ENCODE measurements at places on chromosomes 1 and 21.

DNA sequence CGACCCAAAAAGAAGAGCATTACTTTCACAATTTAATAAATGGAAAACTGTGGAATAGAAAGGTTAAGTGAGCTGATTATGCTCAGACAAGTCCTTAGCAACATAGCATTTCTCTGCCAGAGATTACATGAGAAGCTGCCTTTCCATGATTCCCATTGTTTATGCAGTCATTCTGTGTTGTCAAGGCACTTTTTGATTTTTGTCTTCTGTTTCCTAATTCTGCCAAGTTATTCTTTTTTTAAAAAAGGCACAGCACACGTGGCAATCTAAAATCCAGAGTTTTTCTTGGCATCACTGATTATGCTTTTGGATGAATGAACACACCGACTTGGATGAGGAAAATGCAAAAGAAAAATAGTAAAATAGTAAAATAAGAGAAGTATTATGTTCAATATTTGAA lies 185.0 kb downstream of the RGS7 start:
- DNase-seq = no peak

DNA sequence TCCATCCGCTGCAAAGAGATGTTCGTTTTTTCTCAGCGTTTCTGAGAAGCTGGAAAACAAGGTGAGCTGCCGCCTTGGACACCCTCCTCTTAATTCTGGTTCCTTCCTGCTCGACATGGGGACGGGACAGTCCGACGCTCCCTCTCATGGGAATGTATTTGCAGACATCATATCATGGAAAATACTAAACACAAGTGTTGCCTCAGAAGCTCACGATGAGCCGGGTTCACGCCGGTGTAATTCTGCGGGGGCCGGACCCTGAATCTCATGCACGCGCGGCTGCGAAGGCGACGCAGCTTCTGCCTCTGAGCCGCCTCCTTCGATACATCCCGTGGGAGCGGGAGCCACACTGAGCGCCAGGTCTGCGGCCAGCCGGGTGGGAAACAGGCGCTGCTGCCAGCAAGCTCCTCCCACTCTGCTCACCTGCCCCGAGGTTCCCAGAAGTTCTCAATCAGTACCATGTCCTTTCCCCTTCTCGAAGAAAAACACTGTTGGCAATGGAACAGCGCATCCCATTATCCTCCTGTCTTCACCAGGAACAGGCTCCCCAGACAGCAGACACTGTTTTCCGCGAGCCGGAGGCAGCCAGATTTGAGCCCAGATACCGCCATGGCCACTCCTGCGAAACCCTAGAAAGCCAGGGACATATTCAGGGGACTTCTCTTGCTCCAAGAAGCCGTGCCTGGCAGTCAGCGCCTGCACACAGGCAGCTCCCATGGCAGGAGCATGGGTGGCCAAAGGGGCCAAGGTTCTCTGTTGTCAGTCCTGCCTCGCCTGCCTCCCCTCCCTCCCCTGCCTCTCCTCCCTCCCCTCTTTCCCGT lies 98.0 kb downstream of the WDR4 start:
- no peak for DNase-seq

DNA sequence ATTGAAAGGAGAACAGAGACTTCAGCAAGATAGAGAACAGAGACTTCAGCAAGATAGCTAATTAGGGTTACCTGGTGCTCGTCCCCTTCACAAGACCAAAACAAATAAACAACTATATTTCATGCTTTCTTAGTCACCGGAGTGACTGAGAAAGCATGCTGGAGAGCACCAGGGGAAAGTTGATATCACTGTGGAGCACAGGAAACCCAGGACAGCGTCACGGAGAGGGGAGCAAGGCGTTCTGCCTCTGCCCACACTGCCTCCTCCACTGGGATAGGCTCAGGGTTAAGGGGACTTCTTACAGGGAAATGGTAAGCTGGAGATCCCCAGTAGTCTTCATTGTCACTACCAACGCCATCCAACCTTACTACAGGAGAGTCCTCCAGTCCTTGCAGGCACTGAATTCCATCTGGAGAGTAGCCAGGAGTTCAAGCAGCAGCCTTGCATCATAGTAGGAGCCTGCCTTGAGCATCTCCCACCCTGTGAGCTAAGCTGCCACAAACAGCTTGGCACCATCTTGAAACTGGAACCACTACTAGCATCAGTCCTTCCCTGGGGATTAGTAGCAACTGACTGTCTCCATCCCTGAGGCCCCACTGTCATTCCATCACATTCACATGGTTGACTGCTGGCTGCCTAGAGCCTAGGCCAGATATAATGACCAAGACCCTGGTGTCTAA lies 239.4 kb downstream of the PLPP3 start:
- DNase-seq = no peak

DNA sequence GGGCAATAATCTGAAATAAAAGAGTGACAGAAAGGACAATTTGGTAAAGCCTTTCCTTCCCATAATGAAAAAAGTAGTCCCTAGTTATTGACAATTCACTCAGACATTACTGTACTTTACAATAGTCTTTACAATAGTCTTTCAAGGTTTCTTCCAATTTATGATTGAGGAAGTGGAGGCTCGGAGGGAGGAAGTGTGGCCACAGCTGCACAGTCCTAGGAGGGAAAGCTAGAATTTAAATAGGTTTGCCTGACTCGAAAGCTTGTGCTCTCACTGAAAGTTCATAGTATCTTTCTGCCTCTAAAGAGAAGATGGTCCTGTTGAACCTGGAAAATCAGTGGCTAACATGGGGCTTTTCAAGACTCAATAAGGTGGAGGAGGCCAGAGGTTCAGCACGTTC lies 203.2 kb downstream of the SDCCAG8 start:
- DNase-seq = no peak

- no peak for DNase-seq
These were observed 2119.0 kb downstream of the MRPL39 start for GRCh38 chr21:23488245-23488644.

DNA sequence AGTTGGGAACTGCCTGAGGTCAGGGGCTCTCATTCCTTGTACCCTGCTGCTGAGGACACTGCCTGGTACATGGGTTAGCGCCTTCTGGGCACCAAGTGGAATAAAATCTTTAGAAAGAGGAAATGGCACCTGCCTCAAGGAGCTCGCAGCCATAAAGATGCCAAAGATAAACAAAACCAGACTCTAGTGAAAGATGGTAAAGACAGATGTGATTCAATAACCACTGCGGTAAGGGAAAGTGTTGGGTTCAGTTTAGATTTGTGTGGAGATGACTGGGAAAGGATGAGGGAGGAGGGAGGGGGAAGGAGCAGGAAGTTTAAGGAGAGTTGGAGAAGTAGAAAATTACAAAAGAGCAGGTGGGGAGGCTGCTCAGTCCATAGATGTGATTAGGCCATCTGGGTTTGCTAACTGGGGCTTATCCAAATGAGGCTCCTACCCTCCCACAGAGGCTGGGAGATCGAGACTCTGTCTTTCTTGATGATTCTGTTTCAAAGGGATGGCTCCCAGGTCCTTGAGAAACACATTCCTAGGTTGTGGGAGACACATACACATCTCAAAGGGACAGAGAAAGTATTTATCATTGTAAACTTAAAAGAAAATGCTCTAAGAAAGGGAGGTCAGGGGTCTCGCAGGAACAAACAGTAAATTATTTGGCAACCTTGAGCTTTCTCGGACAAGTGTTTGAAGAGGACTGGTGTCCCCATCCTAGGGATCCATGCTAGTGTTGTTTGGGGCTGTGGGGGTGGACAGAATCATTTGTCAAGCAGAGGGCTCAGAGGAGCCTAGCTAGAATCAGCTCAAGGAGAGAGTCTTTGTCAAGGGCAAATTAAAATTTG lies 65.7 kb upstream of the MORC3 start:
- no peak for DNase-seq

GRCh38 chr1:218711884-218712674 lies 366.9 kb downstream of the TGFB2 start:
- no peak for DNase-seq

- no peak for DNase-seq
These were observed 75.4 kb downstream of the CACHD1 start for GRCh38 chr1:64545118-64545843.

DNA sequence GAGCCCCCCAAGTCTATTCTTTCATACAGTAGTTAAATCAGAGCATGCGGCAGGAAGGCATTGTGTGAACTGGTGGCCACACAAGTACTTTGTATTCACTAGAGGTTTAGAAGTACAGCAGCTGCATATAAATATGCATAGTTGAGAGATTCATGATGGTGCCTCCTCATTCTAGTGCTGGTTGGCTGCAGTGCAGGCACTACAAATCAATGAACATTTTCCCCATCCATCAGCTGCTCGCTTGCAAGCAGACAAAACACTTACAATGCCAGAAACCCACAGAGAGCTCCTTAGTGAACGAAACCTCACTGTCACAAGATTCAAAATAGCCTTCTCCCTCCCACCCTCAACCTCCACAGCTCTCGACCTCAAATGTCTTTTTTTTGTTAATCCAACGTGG lies 726.2 kb downstream of the USP25 start:
- DNase-seq = no peak

DNA sequence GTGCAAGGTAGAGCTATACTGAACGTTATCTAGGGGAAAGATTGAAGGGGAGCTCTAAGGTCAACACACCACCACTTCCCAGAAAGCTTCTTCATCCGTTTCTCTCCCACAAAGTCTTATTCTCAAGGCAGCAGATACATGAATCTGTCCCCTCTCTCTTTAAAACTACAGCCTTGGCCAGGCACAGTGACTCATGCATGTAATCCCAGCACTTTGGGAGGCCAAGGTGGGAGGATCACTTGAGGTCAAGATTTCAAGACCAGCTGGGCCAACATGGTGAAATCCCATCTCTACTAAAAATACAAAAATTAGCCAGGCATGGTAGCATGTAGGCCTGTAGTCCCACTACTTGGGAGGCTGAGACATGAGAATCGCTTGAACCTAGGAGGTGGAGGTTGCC lies 8.1 kb downstream of the CYP4X1 start:
- DNase-seq = no peak

DNA sequence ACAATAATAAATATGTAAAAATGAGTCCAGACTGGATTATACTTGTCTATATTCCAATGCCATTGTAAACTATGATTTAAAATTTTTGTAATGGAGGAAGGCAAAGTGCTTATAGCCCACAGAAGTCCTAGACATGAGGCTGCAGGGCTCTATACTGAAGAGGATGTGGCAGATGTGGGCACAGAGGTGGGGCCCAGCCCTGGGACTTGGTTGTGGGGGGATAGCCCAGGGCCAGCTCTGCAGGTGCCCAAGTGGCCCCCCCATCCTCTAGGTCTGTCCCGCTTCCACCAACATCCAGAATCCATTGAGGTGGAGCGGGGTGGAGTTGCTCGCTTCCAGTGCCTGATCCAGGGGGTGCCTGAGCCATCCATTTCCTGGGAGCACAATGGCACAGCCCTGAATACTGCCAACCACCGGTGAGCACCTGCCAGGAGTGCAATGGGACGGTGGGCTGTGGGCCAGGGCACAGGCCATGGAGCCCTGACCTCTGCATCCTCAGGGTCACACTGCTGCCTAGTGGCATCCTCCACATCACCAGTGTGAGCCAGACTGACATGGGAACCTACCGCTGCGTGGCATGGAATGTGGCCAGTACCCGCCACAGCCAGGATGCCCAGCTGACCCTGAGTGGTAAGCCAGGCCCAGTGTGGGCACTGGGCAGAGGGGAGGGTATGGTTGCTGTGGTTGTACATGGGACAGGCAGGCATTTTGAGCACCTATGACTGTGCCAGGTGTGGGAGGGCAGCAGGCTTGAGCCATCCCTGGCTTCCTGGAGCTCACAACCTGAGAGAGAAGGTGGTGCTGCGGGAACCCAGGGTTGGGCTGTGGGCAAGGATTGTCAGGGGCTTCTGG lies 21.0 kb downstream of the SLC27A3 start:
- peak; percentile 40 for DNase-seq

GRCh38 chr1:66438062-66438461 lies 95.9 kb upstream of the SGIP1 start:
- no peak for DNase-seq

DNA sequence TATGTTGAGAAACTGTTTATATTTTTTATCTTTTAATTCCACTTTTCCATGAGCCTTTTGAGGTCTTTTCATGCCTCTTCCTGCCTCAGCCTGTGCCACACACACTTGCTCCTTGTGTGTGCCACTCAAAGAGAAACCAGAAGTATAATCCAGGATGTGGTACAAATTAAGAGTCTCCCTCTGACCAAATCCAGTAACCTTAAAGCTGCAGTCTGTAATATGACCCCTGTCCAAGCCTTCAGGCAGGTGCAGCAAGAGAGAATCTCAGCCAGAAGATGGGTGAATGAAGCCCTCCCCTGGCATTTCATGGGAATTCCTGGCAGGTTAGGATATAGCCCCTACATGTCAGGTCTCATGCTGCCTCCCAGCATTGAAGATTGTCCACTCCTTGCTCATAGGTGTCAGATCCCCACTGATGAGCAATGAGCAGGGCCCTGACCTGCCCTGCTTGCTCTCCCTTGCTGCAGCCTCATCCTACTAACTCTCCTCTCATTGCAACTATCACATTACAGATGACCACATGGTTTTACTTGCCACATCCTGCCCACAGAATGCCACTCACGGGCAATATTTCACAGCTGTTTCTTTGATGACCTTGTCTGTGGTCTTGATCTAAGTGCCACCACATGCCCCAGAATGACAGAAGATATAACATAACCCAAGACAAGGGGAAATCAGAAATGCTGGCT lies 169.3 kb downstream of the SEC16B start:
- DNase-seq = no peak

DNA sequence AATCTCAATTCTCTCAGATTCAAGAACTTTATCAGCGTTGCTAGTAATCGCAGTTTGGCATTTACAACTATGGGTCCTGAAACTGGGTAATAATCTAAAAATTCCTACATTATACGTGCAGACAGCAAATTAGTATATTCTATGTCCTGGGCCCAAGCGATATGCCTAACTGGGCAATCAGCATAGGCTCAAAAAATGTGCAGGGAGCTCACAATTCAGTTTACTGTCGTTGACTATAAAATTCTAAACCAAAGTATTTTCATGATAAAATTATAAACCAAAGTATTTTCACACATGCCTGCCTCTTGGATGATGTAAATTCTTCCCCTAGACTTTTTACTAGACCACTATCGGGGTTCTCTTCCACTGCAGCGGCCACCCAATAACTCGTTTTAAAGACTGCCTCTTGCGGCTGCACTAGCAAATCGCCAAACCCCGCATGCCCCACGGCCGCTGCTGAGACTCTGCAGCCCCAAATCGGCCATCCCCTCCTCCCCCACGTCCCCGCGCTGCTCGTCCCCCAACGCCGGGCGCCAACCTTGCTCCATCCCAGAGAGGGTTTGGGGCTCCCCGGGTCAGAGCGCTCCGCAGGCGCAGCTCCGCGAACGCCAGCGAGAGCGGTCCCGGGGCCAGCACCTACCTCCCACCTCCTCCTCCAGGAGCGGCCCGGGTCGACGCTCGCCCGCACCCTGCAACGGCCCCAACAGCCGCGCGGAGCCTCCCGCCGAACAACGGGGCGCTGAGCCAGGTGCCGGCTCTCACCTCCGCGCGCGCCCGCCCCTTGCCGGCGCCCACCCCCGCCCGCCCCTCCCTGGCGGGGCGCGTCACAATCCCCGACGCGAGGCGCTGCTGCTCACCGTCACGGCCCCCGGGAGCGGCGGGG lies 506 bp downstream of the SSX2IP start:
- no peak for DNase-seq

DNA sequence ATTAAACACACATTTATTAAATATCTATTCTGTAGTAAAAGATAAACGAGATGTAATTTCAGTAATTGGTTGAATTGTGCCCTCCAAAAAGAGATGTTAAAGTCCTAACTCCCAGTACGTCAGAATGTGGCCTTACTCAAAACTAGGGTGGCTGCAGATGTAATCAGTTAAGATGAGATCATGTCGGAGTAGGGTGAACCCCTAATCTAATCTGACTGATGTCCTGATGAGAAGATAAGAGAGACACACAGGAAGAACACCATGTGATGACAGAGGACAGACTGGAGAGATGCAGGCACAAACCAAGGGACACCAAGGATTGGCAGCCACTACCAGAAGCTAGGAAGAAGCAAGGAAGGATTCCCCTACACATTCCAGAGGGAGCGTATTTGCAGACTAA lies 104.1 kb downstream of the SLC25A24 start:
- no peak for DNase-seq
